ENCODE measurements at places on chromosomes 5 and 9. TPM values are rescaled to one million over a fixed set of nuclear protein-coding genes. Genes with fewer than 3 reads are reported as not detected.

DNA sequence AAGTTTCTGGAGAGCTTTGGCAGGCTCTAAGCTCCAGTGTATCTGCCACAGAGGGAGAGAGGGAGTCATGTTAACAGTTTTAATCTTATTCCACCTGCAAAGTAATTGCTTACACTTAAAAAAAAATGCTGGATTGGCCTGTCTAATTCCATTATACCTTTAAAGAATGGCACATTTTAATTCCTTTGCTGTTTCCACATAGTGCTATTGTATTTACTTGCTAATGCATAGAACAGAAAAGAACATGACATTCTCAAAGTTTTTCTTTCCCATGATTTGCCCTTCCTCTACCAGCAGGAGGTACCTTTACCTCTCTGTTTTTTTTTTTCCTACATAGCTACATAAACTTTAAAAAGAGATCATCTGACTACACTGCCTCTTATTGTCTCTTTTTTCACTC lies 318.0 kb downstream of the GLIS3 start:
- no peaks in the 10 kb centered on the region for H3K4me1 ChIP-seq
- H3K27ac ChIP-seq: no peak overlapping the region
- H3K36me3 ChIP-seq: no peaks in the 10 kb centered on the region
- H3K27me3 ChIP-seq: no peaks in the 10 kb centered on the region

GRCh38 chr9:19145881-19146280 lies 18.6 kb upstream of the PLIN2 start:
- no peak overlapping the region for H3K27ac ChIP-seq
- H3K27me3 ChIP-seq: no peaks in the 10 kb centered on the region
- H3K4me1 ChIP-seq: no peaks in the 10 kb centered on the region
- no peak for DNase-seq

GRCh38 chr5:171581781-171582180 lies 162.3 kb downstream of the FGF18 start:
- H3K27ac ChIP-seq: no peak overlapping the region
- DNase-seq: no peak
- no peaks in the 10 kb centered on the region for H3K36me3 ChIP-seq
- no peak overlapping the region for H3K4me3 ChIP-seq
- 0 out of 2 replicates have a peak, but pooled peaks cover 8% of the 10 kb centered on the region for H3K27me3 ChIP-seq

DNA sequence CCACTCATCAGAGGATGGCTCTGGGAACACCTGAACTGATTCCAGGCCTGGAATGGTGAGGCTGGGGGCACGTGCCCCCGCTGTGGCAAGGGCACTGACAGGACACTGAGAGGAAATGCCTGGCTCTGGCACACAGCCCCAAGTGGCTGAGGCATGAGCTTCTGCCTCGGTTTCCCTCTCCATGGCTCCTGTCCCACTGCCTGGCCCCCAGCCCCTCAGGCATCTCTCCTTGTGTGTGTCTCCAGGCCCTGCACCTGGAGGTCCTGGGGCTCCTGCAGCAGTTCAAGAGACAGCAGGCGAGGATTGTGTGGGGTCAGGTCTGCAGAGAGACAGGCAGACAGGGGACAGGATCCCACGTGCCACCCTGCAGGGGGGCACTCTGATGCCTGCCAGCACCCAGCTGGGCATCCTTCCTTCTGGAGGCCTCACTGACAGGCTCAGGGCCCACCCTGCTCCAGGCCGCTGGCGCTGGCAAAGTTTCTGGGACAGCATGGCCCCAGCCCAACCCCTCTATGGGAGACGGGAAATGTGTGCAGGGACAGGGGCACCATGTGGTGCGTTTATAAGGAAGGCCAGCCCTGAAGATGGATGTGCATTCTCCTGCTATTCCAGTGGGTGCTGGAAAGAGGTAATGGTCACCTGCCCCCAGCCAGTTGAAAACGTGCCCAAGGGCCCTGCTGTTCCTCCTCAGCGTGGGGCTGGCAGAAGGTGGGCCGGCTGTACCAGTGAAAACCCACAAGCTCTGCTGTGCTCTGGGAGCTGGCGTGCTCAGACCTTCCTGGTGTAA lies 66.0 kb downstream of the RASGEF1C start:
- peaks cover 4% of the 10 kb centered on the region for H3K27me3 ChIP-seq
- no peak overlapping the region for H3K4me3 ChIP-seq
- DNase-seq: no peak

Gene ZNG1E
- 24.0 TPM for total RNA-seq

DNA sequence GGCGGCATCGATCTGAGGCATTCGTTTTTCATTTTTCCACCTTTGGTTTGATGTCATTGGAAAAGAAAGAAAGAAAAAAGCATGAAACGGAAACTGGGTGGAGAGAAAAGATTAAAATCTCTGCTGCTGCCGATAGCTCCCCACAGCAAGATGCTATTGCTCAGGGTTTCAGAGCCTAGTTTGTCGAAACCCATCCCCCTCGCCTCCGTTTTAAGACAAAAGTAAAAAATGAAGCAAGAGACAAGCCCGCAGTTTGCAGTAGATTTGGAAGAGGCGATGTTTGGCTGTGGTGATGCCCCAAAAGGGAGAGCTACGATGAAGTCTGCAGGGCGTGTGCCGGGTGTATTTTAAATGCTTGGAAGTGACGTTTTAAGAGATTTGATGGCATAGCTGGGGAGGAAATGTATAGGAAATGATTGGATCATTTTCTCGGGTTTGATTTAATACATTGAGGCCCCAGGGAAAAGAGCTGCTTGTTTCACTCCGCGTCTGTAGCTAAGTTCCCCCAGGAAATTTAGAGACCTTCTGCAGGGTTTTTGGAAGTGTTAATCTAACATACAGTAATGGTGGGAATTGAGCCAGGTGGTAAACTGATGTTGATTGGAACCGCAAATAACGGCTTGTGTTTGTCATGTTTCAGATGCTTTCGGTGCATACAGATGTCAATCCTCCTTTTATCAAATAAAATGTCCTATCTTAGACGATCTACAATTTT lies 909 bp downstream of the NDFIP1 start:
- peaks cover 20% of the 10 kb centered on the region for H3K4me1 ChIP-seq
- H3K27me3 ChIP-seq: no peaks in the 10 kb centered on the region
- peak overlapping the region; percentile 96 for H3K4me3 ChIP-seq
- peaks cover 28% of the 10 kb centered on the region for H3K36me3 ChIP-seq

- H3K4me1 ChIP-seq: no peaks in the 10 kb centered on the region
- DNase-seq: peak; percentile 6
- no peak overlapping the region for H3K4me3 ChIP-seq
- no peak overlapping the region for H3K27ac ChIP-seq
- no peaks in the 10 kb centered on the region for H3K27me3 ChIP-seq
Observed at GRCh38 chr9:22307013-22307711, 139.5 kb upstream of the DMRTA1 start.

GRCh38 chr9:129386812-129387177 lies 208.7 kb upstream of the IER5L start:
- peaks cover 8% of the 10 kb centered on the region for H3K4me1 ChIP-seq
- H3K27ac ChIP-seq: no peak overlapping the region
- no peaks in the 10 kb centered on the region for H3K27me3 ChIP-seq
- DNase-seq: no peak

GRCh38 chr5:170614720-170615119 lies 110.9 kb downstream of the KCNIP1 start:
- peak overlapping the region; percentile 53 for H3K27ac ChIP-seq
- no peaks in the 10 kb centered on the region for H3K36me3 ChIP-seq
- H3K4me1 ChIP-seq: peaks cover 24% of the 10 kb centered on the region
- H3K27me3 ChIP-seq: no peaks in the 10 kb centered on the region

DNA sequence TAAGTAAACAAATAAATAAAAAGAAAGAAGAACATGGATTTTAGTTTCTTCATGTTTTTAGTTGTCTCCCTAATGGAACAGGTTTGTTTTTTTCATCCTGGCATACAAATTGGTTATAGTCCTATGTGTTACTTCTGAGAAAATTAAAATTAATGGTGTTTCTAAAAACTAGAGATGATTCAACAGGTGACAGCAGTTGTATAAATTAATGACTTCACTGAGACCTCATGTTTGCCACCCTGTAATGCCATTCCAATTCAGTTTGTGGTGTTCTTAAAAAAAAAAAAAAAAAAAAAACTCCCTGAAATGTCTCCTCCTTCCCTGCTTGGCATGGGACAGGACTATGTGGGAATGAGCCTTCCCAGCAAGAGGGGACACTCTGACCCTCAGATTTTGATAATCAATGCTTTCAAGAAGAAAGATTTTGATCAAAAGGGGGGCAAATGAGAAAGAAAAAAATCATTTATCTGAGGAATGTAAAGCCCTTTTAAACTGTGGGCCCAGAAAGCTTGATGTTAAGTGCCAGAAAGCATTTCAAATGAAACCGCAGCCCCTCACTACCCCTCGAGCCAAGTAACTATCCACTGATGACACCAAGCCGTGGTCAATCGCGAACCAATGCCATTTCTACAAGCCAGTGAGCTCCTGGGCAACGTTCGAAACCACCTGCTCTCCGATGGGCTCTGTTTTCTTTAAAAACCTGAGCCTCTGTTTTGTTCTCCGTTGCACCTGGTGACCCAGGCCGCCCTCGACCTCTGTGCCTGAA lies 941 bp downstream of the EXD3 start:
- peaks cover 14% of the 10 kb centered on the region for H3K4me1 ChIP-seq
- H3K36me3 ChIP-seq: peaks cover 13% of the 10 kb centered on the region
- peak overlapping the region; percentile 34 for H3K27ac ChIP-seq
- peak overlapping the region; percentile 99 for H3K4me3 ChIP-seq
- DNase-seq: no peak

DNA sequence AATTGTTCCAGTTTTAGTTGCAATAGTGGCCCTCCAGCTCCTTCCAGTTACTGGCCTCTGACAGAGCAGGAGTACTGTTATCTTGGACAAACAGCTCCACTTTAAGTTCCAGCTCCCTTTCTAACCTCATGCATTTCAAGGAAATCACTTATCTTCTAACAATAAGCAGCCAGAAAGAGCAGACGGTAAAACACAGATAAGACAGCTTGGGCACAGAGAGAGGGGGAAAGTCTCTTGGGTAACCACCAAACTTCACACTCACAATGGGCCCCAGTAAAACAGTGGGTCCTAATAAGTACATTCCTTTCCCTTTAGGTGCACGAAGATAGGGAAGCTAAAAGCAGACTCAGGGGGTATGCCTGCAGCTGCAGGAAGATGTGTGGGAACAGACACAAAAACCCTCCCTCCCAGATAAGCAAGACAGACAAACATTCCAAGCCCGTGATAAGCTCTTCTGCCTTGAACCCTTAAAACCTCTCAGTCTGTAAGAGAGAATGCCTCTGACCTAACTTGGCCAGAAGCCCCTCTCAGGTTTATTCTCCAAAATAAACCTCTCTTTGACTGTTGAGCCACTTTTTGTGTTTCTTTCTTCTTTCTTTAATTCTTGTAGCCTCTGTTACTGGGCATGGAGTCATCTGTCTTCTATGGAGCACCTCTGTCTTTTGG lies 30.8 kb downstream of the OR1J1 start:
- no peak overlapping the region for H3K27ac ChIP-seq
- DNase-seq: no peak
- H3K4me1 ChIP-seq: peaks cover 5% of the 10 kb centered on the region
- no peaks in the 10 kb centered on the region for H3K36me3 ChIP-seq

GRCh38 chr9:111483439-111483857 lies 735 bp downstream of the ECPAS start:
- peaks cover 14% of the 10 kb centered on the region for H3K36me3 ChIP-seq
- H3K27ac ChIP-seq: peak overlapping the region; percentile 82
- DNase-seq: peak; percentile 46
- H3K4me3 ChIP-seq: peak overlapping the region; percentile 96
- H3K27me3 ChIP-seq: no peaks in the 10 kb centered on the region

Gene PCDHB3
- 1.2 TPM for total RNA-seq

- no peaks in the 10 kb centered on the region for H3K36me3 ChIP-seq
- H3K27ac ChIP-seq: no peak overlapping the region
- no peaks in the 10 kb centered on the region for H3K4me1 ChIP-seq
- no peak overlapping the region for H3K4me3 ChIP-seq
Observed at GRCh38 chr9:109417054-109417453, 81.1 kb downstream of the PTPN3 start.

GRCh38 chr9:88925481-88925880 lies 65.8 kb upstream of the S1PR3 start:
- no peak overlapping the region for H3K27ac ChIP-seq
- H3K27me3 ChIP-seq: no peaks in the 10 kb centered on the region
- H3K4me3 ChIP-seq: no peak overlapping the region

Gene C9orf40
- total RNA-seq: 5.7 TPM

DNA sequence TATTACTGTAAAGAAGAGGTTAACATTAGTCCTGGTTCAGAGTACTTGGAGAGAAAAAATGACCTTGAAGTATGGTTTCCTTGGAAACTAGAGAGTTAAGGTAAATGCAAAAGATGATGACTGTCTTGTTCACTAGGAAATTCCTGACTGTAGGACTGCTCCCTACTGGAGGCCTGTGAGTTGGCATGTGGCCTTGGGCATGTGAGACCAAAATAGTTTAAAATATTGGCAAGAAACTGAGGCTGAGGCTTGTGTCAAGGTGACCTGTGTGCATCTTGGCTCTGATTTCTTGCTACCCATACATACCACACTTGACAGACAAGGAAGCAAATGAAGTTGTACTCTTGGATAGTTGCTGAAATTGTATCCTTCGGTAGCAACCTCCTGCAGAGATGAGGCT lies 96.5 kb downstream of the TARS1 start:
- H3K4me1 ChIP-seq: no peaks in the 10 kb centered on the region
- H3K36me3 ChIP-seq: no peaks in the 10 kb centered on the region
- no peak for DNase-seq
- no peaks in the 10 kb centered on the region for H3K27me3 ChIP-seq
- no peak overlapping the region for H3K27ac ChIP-seq
- no peak overlapping the region for H3K4me3 ChIP-seq

Gene CDKN2A
- 290 TPM for total RNA-seq

Gene ANKRD20A1
- total RNA-seq: not detected

Gene CLIC3
- total RNA-seq: not detected

GRCh38 chr5:33115467-33115866 lies 325.3 kb upstream of the TARS1 start:
- no peak overlapping the region for H3K4me3 ChIP-seq
- H3K4me1 ChIP-seq: peaks cover 29% of the 10 kb centered on the region
- H3K27ac ChIP-seq: no peak overlapping the region
- no peak for DNase-seq
- H3K27me3 ChIP-seq: no peaks in the 10 kb centered on the region

DNA sequence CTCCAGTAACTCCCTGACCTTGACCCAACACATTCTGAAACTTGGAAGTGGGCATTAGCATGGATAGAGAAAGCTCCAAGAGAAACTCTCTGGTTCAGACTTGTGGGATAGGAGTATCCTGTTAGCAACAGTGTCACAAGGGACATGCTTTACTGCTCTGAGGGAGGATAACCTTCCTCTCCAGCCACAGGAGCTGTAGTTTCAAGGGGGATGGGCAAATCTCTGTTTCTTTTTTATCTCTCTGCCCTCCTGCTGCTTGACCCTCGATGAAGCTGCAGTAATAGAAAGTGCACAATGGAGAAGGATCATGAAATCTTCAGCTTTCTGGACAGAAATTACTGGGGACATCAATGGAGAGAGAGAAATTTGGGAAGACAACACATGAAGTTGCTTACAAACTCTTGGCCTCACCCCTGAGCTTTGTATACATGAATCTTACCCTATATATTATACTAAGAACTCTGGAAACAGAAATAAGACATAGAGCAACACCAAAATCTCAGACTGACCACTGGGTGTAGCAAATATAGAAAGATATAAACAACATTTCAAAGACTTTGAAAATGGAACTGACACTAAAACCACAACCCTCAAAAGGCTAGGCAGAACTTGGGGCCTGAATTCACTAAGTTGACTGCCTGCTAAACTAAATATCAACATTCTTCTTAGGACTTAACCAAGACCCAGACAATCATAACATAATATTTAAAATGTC lies 471.0 kb upstream of the MEF2C start:
- no peaks in the 10 kb centered on the region for H3K4me1 ChIP-seq
- H3K27me3 ChIP-seq: no peaks in the 10 kb centered on the region
- H3K27ac ChIP-seq: no peak overlapping the region
- H3K36me3 ChIP-seq: no peaks in the 10 kb centered on the region
- no peak overlapping the region for H3K4me3 ChIP-seq
- DNase-seq: no peak

All from SJSA1 (cell line).